ENCODE measurements at places on chromosomes 7 and 10. TPM values are rescaled to one million over a fixed set of nuclear protein-coding genes. Genes with fewer than 3 reads are reported as not detected.

Gene RSPH10B2
- 1.0 TPM for total RNA-seq

DNA sequence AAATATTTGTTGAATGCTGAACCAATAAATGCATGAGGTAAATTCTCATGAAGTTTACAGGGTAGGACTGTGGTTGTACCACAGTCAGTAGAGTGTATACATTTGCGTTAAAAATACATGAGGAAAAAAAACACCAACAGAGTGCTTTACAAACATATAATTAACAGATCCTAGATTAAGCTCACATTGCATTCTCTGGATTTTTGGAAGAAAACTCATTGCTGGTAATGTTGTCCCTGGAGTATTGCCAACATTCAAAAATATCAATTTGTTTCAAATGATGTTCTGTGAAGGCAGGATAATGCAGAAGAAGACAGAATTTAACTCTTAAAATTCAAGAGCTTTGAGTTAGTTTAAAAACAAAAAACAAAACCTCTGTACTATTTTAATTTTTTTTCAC lies 95.5 kb downstream of the MBL2 start:
- no peak for DNase-seq
- H3K4me1 ChIP-seq, result no peaks in the 10 kb centered on the region
- H3K4me3 ChIP-seq, result no peak overlapping the region
- no peaks in the 10 kb centered on the region for H3K27me3 ChIP-seq
- no peak overlapping the region for H3K27ac ChIP-seq
- no peaks in the 10 kb centered on the region for H3K36me3 ChIP-seq

DNA sequence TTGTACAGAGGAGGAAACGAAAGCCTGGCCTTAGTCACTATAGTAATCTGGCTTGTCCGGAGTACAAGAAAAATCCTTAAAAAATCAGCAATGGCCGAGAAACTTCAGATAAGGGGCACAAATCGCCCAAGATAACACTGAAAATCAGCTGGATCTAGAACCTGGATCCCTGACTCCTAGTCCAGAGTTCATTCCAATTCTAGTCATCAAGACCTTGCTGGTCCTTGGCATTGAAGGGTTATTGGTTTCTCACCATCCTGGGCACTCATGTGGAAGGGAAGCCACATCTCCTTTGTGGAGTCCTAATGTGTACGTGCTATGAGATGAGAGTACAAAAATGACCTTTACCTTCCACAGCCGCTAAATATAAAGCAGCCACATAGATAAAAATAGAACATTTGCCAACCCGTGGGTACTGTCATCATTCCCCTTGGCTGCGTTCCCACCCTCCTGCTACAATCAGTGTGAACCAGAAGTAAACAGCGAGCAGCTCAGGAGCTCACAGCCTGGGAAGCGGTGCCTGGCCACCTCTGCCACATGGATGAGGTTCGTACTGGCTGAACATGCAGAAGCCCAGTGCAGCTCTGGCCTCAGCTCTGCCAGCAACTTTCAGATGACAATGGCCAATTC lies 116.0 kb upstream of the PDLIM1 start:
- H3K27me3 ChIP-seq, result peaks cover 5% of the 10 kb centered on the region
- H3K4me3 ChIP-seq, result no peak overlapping the region
- no peak overlapping the region for H3K27ac ChIP-seq
- no peaks in the 10 kb centered on the region for H3K36me3 ChIP-seq
- DNase-seq, result no peak

DNA sequence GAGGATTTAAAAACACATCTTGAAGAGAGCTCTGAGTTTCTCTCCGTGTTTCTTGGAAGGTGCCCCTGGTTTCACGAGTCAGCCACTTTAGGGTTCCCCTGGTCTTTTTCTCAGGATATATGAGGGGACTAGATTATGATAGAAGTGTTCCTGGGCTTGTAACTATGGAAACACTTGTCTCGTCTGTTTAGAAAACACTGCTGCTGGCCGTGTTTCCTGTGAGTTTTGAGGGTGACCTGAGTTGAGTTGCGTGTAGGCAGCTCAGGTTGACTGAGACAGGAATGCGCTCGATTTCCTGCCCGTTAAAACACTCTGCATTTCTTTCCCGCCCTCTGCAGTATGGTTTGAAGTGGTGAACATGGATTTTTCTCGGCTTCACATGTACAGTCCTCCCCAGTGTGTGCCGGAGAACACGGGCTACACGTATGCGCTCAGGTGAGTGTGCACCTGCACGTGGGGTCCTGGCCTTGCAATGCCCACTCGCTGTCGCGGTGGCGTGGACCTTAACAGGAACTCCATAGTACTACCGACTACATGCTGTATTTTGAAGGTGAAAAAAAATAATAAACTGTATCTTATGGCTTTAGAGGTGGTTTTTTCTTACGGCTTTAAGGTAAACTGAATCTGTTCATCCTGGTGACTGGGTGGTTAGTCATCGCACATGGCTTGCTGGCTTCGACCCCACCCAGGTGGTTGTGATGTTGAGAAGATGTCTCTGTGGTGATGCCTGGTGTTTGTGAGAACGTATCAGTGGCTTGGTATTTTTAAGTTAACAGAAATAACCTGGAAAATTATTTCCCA lies at the start of gene SUN1:
TSS of gene SUN1 (plus strand) at position 310 of the 801 bp plus-strand sequence. CDS start at position 359, 49 bp downstream.
- H3K27me3 ChIP-seq, result no peaks in the 10 kb centered on the region
- peaks cover 31% of the 10 kb centered on the region for H3K4me1 ChIP-seq
- peak within 1 kb of the TSS; percentile 84 for H3K27ac ChIP-seq
- H3K4me3 ChIP-seq, result peak within 1 kb of the TSS; percentile 79

DNA sequence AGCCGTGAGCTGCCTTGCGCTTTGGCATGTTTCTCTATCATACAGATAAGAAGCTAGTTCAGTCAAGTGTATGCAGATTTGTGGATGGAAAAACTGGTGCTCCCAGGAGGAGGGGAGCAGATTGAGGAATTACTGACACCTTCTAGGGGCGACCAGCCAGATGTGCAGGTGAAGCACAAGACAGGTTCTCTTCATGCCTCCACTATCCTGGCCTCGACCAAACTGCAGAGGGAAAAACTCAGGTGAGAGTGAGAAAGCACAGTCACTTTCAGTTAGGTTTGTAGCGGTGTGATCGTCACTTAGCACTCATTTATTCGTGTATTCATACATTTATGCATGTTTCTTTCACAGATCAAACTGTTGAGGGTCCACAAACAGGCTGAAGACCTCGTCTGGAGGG lies 600 bp upstream of the DBNL start:
- no peaks in the 10 kb centered on the region for H3K27me3 ChIP-seq
- DNase-seq, result no peak
- H3K27ac ChIP-seq, result peak overlapping the region; percentile 95

DNA sequence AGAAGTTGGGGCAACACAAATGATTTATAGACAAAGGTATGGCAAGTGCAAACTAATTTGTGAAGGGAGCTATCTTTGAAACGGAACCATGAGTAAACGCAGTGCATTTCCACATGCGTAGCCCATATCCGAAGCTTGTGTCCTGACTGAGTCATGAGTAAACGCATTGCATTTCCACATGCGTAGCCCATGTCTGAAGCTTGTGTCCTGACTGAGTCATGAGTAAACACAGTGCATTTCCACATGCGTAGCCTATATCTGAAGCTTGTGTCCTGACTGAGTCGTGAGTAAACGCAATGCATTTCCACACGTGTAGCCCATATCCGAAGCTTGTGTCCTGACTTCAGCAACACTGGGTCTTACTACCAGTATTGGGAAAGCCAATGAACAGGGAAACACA lies 95.0 kb downstream of the CELF2 start:
- no peak overlapping the region for H3K27ac ChIP-seq
- H3K27me3 ChIP-seq, result peaks cover 4% of the 10 kb centered on the region
- H3K4me3 ChIP-seq, result no peak overlapping the region
- peaks cover 10% of the 10 kb centered on the region for H3K4me1 ChIP-seq
- H3K36me3 ChIP-seq, result peaks cover 7% of the 10 kb centered on the region

DNA sequence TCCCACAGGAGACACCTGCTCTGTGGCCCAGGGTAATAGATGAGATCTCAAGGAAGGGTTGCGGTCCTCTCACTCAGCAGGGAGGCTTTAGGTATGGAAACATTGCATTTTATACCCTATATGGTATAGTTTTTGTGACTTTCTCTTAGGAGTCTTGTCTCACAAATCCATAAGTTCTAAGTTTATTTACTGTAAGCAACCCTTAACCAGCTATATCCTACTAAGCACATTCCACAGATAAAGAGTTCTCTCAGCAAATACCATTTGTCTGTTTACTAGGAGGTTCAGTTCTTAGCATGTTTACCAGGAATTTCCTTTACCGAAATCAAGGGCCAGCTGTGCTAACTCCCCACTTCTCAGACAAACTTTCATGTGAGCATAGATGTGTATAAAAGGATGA lies 66.9 kb downstream of the ANLN start:
- H3K27ac ChIP-seq, result no peak overlapping the region
- H3K4me3 ChIP-seq, result no peak overlapping the region
- H3K4me1 ChIP-seq, result no peaks in the 10 kb centered on the region
- H3K27me3 ChIP-seq, result peaks cover 6% of the 10 kb centered on the region
- H3K36me3 ChIP-seq, result peaks cover 20% of the 10 kb centered on the region

Gene TAS2R39
- total RNA-seq, result not detected

Gene PON1
- not detected for total RNA-seq

DNA sequence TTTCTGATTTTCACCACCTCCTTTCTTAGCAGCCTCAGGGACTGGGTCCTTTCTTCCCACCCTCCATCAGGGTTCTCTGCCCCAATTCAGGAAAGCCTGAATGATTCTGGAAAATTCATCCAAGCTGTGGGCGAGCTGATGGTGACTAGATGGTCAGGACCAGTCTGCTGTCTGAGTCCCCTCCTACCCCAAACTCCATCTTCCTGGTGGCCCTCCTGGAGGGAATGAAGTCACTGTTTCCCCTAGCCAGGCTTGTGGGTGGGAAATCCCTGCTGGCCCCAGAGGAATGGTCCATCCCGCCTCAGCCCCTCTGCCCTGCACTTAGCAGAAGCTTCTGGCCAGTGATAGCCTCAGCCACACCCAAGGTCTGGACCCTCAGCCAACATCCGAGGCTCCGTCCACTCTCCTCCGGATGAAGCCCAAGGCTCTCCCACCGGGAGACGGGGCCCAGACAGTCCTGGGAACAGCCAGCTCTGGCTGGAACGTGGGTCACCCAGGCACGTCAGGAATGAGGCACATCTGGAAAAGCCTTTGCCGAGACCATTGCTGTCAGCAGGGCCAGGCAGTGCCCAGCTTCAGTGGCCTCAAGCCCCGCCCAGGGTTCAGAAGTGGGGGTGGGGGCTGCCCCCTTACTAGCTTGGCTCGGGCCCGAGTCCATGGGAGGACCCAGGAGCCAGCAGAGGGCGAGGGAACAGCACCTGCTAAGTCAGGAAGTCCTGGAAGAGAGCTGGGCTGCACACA lies 4.0 kb upstream of the AQP1 start:
- H3K4me3 ChIP-seq, result no peak overlapping the region
- H3K36me3 ChIP-seq, result no peaks in the 10 kb centered on the region
- H3K27me3 ChIP-seq, result peaks cover 2% of the 10 kb centered on the region
- peaks cover 4% of the 10 kb centered on the region for H3K4me1 ChIP-seq
- H3K27ac ChIP-seq, result no peak overlapping the region
- DNase-seq, result no peak

DNA sequence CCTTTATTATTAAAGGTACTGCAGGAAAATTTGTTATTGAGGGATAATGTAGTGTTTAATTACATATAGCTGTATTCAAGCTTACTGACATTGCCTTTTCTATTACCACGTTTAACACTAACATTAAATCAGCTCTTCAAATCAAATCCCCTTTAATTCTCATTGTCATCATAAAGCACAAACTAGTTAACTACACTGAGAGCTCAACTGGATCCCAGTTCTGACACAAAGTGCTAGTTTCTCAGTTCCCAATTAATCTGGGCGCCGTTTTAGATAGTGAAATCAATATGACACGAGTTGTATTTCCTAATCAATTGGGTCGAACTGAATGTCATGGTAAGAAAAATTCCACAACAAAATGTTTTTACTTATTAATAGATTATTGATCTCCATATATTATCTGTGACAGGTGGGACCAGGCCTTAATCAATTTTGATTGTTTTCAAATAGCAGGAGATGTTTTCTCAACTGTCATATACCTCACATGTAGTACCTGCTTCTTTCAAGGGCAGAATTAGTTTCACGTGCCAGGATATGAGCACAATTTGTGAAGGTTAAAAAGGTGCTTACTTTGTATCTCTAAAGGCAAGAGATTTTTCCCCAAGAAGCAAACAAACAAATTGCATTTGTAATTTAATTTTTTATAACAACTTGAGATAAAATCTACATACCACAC lies 71.0 kb downstream of the AASS start:
- no peak overlapping the region for H3K27ac ChIP-seq
- no peak for DNase-seq
- no peak overlapping the region for H3K4me3 ChIP-seq

GRCh38 chr10:70693619-70694335 lies 21.5 kb downstream of the ADAMTS14 start:
- H3K36me3 ChIP-seq, result no peaks in the 10 kb centered on the region
- no peaks in the 10 kb centered on the region for H3K4me1 ChIP-seq
- H3K27ac ChIP-seq, result no peak overlapping the region
- peaks cover 7% of the 10 kb centered on the region for H3K27me3 ChIP-seq
- no peak for DNase-seq
- H3K4me3 ChIP-seq, result no peak overlapping the region

GRCh38 chr7:80821771-80822319 lies 97.0 kb downstream of the SEMA3C start:
- H3K4me1 ChIP-seq, result no peaks in the 10 kb centered on the region
- no peak overlapping the region for H3K27ac ChIP-seq
- no peaks in the 10 kb centered on the region for H3K36me3 ChIP-seq
- no peak overlapping the region for H3K4me3 ChIP-seq
- no peaks in the 10 kb centered on the region for H3K27me3 ChIP-seq
- no peak for DNase-seq

DNA sequence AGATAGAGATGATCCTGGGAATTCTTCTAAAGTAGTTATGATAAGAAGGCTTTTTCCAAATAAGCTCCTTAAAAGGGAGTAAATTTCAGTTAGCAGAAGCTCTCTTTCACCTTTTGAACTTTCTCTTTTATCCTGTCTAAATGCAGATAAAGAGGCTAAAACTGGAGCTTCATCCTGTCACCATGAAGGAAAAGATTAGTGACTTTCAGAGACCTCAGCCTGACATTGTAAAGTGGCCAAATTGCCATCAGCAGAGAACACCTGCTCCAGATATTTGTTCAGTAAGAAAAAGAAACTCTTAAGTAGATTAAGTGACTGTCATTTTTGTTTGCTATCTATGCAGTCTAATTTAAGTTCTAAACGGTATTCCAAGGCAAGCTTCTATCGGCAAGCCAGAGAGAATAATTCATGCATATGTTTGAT lies 18.3 kb downstream of the VWDE start:
- no peaks in the 10 kb centered on the region for H3K36me3 ChIP-seq
- no peak overlapping the region for H3K27ac ChIP-seq
- no peaks in the 10 kb centered on the region for H3K27me3 ChIP-seq
- no peak overlapping the region for H3K4me3 ChIP-seq

- no peak overlapping the region for H3K4me3 ChIP-seq
- peak; percentile 35 for DNase-seq
- no peaks in the 10 kb centered on the region for H3K4me1 ChIP-seq
- no peaks in the 10 kb centered on the region for H3K36me3 ChIP-seq
Observed at GRCh38 chr7:39453743-39454355, 112.4 kb upstream of the YAE1 start.

Gene PRKAR1B
- 26.5 TPM for total RNA-seq

- H3K36me3 ChIP-seq, result no peaks in the 10 kb centered on the region
- peaks cover 15% of the 10 kb centered on the region for H3K27me3 ChIP-seq
- no peak overlapping the region for H3K27ac ChIP-seq
- peaks cover 12% of the 10 kb centered on the region for H3K4me1 ChIP-seq
- no peak overlapping the region for H3K4me3 ChIP-seq
Observed at GRCh38 chr7:18289788-18290187, 205.8 kb upstream of the HDAC9 start.
